ENCODE measurements at places on chromosomes 4 and X. TPM values are rescaled to one million over a fixed set of nuclear protein-coding genes. Genes with fewer than 3 reads are reported as not detected.

MTMR8 gene
- 0.40 TPM for total RNA-seq

SYNPO2 gene
- total RNA-seq, result 1.3 TPM

PARM1 gene
- 0.62 TPM for total RNA-seq

MND1 gene
- 12.3 TPM for total RNA-seq

POU3F4 gene
- not detected for total RNA-seq

FRG2 gene
- not detected for total RNA-seq

PHOX2B gene
- not detected for total RNA-seq

USP9X gene
- total RNA-seq, result 38.5 TPM

GABRB1 gene
- total RNA-seq, result not detected

SSX1 gene
- not detected for total RNA-seq

DMRTC1B gene
- total RNA-seq, result 0.09 TPM

UGT2B7 gene
- total RNA-seq, result 0.16 TPM

RNF4 gene
- 58.7 TPM for total RNA-seq

EDA gene
- 0.94 TPM for total RNA-seq

FGA gene
- 6.3 TPM for total RNA-seq

FAM184B gene
- 0.02 TPM for total RNA-seq

MAOA gene
- total RNA-seq, result 0.30 TPM

SERPINA7 gene
- not detected for total RNA-seq

DIPK2B gene
- total RNA-seq, result not detected

CD40LG gene
- not detected for total RNA-seq

MAGEC1 gene
- total RNA-seq, result 0.04 TPM

SMARCA1 gene
- total RNA-seq, result 40.8 TPM

NOX1 gene
- 0.03 TPM for total RNA-seq

EOLA2 gene
- total RNA-seq, result 49.6 TPM

MAGT1 gene
- 41.3 TPM for total RNA-seq

FATE1 gene
- not detected for total RNA-seq

NDUFB11 gene
- 177 TPM for total RNA-seq

USP17L22 gene
- not detected for total RNA-seq

UGT2B17 gene
- not detected for total RNA-seq

KCTD8 gene
- not detected for total RNA-seq

SPINK2 gene
- not detected for total RNA-seq

NHS gene
- 5.4 TPM for total RNA-seq

DCX gene
- not detected for total RNA-seq

BEND4 gene
- total RNA-seq, result not detected

FGFRL1 gene
- 20.1 TPM for total RNA-seq

CLTRN gene
- 1.3 TPM for total RNA-seq

CYLC1 gene
- not detected for total RNA-seq

DUX4 gene
- total RNA-seq, result not detected

ARSJ gene
- total RNA-seq, result 5.2 TPM
